ENCODE measurements at places on chromosomes 4 and X.
A peak's percentile ranks its signal among the peaks of the same experiment; 100 is the strongest.

GRCh38 chr4:132860976-132861375, 288.1 kb upstream of the PCDH10 start:
- no peak for DNase-seq

GRCh38 chr4:55397520-55398321, 2.0 kb downstream of the TMEM165 start:
- DNase-seq, result peak; percentile 90

DNA sequence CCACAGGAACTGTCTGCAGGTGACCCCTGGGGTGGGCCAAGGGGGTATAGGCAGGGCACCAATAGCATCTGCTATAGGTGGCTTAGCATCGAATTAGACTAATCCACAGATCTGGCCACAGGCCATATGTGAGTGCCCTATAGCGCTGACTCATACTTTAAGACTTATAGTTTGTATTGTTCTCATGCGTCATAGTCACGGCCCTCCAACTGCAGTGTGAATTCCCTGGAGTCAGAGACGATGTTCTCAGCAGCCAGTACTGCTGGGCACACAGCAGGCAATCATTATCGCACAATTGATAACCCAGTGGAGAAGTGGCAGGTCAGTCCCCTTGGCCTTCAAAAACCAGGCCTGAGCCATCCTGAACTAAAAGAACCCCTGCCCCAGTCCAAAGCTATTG, 58.1 kb downstream of the ADGRG2 start:
- peak; percentile 53 for DNase-seq

DNA sequence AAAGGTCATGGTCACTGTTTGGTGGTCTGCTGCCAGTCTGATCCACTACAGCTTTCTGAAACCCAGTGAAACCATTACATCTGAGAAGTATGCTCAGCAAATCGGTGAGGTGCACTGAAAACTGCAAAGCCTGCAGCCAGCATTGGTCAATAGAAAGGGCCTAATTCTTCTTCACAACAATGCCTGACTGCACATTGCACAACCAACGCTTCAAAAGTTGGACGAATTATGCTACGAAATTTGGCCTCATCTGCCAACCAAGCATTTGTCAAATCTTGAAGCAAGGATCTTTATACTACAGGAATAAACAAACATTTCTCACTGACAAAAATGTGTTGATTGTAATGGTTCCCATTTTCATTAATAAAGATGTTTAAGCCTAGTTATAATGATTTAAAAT, 90.4 kb downstream of the EIF4E start:
- DNase-seq, result no peak

DNA sequence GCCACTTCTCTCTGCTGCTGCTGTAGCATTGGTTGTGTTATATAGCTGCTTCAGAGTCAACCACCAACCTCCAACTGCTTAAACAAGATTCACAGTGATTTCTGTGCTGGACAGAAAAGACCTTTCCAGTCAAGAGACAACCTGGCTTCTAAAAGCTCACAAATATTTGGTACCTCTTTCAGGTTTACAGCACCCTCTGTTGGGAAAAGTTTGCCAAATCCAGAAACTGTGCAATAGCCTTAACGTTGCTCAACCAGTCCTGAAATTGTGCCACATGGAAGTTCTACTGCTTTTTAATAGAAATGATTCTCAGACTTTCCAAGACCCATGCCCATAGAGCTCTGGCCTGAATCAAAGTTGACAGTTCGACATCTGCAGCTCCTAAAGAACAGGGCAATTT, 842.1 kb upstream of the HTR2C start:
- DNase-seq, result peak; percentile 11

- peak; percentile 81 for DNase-seq
These were observed 34.7 kb upstream of the NEUROG2 start for GRCh38 chr4:112550728-112551127.

DNA sequence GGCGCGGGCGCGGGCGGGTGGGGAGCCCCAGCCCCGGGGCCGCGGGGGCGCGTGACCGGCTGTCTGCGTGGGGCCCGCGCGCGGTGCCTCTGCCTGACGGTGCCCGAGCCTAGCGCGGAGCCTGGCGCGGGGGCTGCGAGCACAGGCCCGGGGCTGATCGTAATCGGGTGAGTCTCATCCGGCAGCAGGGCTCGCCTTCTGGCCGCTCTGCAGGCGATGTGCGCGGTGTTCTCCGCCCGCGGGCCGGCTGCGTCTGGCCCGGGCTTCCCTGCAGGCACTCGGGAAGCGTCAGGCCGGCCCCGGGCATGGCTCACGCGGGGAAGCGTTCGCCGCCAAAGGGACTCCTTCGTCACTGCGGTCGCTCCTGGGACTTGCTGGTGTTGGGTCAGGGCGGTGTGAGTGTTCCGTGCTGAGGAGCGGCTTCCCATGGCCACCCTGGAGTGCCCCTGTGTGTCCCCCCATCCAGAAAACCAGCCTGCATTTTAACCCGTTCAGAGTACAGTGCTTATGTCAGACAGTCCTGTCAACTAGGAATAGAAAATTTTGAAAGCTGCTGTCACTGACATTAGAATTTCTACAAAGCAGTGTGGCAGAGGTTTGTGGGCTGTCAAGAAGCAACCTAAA, 40.6 kb downstream of the FAM149A start:
- peak; percentile 71 for DNase-seq

- no peak for DNase-seq
These were observed 1050.8 kb downstream of the C4orf33 start for GRCh38 chr4:130146773-130147172.

- no peak for DNase-seq
These were observed 9.4 kb downstream of the ATRX start for GRCh38 chrX:77776659-77777058.

GRCh38 chr4:181202240-181202639, 1041.0 kb upstream of the TENM3 start:
- DNase-seq, result no peak

DNA sequence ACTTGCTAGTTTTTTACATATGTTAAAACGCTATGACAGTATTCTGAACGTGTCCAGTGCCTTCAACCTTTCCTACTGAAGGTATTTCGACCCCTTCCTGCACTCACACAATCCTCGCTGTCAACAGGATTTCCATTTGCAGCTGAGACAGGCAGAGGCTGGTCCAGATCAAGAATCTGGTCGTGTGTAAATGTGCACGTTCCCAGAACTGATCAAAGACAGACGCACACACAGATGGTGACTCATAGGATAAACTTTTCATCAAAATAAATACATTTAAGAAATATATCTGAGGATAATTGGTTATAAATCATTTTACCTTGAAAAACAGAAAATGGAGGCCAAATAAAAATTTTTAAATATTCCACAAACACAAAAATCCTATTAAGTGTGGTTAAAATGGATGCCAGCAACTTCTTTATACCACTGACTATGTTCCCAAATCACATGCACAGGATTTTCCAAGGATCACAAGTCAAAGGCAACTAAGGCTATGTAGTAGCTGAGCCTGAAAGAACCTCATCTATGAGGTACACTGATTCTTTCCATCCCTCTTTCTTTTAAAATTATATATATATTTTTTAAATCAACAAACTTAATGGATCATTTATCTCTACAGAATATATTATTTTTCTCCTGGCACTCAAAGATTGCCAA, 85.9 kb downstream of the RNF150 start:
- DNase-seq, result peak; percentile 90

- DNase-seq, result no peak
These were observed 67.9 kb downstream of the PKD2 start for GRCh38 chr4:88075336-88075735.

DNA sequence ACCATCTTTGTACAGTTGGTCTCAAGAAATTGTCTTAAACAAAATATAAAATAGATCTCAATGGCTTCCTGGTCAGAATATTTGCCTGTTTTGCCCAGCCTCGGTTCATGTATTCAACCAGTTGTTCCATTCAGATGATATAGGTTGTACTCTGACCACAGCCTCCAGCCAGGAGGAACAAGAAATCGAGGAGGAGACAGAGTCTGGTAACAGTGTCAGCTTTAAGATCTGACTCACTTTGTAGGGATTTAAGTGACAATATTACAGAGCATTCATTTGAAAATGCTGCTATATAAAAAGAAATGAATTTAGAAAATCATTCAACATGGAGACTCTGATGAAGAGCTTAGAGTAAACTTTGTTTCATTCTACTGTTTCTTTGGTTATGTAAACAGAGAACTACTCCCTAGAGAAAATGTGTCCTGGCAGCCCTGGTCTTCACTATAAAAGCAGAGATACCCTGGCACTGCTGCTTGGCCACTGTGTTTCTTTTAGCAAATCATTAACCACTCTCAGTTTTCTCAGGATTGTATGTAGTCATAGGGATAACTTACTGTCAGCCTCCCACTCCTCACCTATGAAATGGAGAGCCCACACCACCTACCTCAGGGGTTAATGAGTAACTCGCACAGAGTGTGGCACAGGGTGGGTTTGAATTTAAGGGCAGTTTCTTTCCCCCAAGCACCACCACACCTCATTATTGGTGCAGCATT, 53.5 kb downstream of the PAGE2 start:
- no peak for DNase-seq

- no peak for DNase-seq
These were observed 152.7 kb downstream of the ANTXR2 start for GRCh38 chr4:79920163-79920853.

DNA sequence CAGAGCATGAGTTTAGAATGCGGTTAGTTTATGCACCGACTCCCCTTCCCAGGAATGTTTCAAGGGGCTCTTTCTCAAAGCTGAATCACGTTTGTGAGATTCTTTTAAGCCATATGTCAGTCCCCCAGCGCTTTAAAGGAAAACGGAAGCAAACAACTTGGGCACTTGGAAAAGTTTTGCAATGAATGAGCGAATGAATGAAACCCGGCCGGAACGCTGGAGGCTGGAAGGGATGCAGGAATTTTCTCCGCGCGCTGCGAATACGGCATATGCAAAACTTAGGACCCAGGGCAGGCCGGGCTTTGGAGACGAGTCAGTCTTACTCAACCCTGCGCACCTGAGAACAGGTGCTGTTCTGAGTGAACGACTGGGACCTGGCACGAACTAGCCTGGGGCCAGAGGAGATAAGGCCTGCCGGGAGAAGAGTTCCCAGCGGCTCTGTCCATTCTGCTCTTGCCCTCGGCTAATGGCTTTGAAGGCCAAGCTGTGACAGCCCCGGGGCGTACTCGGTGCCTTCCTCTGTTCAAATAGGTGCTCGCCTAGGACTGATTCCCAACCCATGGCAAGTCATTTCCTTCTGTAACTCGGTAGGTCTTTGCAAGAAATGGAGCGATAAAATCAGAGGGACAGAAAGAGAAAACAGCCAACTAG, 743 bp upstream of the NRK start:
- peak; percentile 51 for DNase-seq
